ENCODE measurements at places on chromosomes 2 and 18.
A peak's percentile ranks its signal among the peaks of the same experiment; 100 is the strongest.

GRCh38 chr2:191441496-191442214 is 196.5 kb downstream of the MYO1B start:
- no peak for DNase-seq

GRCh38 chr2:160735696-160736095 is 242.1 kb upstream of the RBMS1 start:
- DNase-seq: no peak

- DNase-seq: no peak
Measured at GRCh38 chr2:176424746-176425145, 155.5 kb downstream of the MTX2 start.

GRCh38 chr2:216606551-216607276 is 26.5 kb upstream of the IGFBP2 start:
- peak; percentile 50 for DNase-seq

DNA sequence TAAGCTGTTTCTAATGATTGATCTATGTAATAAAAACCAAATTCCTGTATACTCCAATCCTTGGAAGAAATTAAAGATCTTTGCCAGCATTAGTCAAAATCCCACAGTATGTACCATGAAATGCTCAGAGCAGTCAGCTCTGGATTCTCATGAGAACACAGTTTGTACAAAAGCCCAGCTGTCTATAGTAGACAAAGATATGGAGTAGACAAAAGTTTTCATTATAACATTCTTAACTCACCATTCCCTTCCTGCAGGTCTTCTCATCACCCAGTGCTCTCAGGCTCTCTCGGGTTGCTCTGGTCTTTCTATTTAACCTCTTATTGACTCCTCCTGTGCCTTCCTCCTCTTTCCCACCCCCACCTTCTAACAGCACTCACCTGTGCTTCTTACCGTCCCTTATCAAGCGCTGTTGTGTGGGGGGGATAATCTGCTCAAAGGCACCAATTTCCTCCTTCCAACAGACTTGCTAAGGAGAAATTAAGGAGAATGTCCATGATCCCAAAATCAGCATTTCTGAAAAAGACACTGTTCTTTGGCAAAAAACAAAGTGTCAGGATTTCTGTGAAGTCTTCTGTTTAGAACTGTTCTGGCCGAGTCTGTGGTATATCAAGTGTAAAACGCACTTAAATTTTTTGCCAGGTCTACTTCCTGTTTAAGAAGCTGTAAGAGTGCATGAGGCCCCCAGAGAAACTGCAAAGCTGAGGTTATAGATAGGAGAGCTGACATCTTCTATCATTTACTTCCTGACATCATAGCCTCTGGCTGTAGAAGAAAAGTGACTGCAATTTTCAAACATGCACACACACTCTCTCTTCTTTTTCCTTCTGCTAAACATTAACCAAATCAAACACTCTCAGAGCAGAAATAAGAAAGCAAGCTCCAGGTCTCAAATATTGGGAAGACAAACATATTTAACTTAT is 144.1 kb downstream of the EVA1A start:
- DNase-seq: no peak

- no peak for DNase-seq
Measured at GRCh38 chr2:47658646-47659320, 124.2 kb upstream of the MSH6 start.

- no peak for DNase-seq
Measured at GRCh38 chr18:36128530-36128870, 640 bp downstream of the SLC39A6 start.

DNA sequence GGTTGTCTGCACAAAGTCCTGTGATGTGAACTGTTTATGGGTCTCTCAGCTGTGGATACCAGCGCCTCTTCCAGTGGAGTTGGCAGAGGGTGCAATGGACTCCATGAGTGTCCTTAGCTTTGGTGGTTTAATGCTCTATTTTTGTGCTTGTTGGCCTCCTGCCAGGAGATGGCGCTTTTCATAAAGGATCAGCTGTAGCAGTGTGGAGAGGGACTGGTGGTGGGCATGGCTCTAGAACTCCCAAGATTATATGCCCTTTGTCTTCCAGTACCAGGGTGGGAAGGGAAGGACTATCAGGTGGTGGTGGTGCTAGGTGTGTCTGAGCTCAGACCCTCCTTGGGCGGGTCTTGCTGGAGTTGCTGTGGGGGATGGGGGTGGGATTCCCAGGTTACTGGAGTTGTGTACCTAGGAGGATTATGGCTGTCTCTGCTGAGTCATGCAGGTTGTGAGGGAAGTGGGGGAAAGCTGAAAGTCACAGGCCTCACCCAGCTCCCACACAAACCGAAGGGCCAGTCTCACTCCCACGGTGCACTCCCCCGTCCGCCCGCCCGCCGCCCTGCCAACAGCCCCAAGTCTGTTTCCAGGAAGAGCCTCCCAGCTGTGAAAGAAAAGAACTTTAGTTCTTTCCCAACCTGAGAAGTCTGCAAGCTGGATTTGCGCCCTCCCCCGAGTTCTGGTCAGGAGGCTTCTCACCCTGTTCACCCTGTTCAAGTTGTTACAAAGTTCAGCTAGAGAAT is 108.1 kb downstream of the MARCO start:
- no peak for DNase-seq

GRCh38 chr2:47039489-47039870 is 115.6 kb downstream of the STPG4 start:
- DNase-seq: no peak

DNA sequence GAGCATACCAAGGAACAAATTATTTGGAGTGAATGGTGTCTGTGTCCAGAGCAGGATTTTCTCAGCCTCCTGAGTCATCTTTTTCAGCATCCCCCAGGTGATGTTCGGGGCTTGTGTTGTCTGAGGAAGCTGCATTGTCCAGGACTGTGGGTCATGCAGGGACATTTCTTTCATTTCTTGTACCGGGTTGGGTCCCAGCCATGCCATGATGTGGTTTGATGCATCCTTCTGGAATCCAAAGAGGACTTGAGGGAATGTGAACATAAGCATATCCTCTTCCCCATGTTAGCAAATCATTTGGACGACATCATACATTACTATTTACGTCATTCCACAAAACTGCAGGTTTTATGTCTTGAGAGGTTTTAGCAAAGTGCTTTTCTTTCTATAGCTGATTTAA is 797.8 kb downstream of the CCDC85A start:
- DNase-seq: no peak

DNA sequence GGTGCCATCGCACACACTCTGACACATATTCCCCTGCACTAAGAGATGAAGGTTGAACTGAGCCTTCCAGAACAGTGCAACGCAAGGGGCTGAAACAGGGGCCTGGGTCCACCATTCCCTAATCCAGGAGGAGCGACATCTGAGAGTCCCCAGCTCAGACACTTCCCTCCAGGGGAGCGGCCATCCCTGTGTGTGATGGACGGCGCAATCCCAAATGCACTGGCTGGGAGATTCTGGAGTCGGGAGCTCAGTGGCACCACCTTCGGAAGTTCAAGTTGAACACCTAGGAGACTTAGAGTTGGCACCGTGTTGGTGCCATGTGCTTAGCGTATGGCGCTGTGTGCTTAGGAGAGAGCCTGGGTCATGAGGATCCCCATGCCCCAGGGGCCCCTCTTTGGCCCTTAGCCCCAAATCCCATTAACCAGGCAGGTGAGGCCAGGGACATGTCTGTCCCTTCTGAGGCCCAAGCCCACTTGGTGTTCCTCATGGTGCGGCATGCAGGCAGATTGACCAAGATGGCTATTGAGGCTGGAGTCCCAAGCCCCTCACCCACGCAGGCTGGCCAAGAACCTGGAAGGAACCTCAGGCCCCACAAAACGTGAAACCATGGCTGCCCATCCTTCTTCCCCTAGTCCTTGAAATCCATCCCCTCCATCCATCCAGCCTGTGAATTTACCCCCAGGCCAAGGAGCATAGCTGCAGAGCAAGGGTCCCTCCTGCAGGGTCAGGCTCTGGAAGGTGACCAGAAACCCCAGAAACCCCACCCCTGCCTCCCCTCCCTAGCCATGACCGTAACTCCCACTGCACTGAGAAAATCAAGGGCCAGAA is 114.1 kb upstream of the OTOS start:
- no peak for DNase-seq

DNA sequence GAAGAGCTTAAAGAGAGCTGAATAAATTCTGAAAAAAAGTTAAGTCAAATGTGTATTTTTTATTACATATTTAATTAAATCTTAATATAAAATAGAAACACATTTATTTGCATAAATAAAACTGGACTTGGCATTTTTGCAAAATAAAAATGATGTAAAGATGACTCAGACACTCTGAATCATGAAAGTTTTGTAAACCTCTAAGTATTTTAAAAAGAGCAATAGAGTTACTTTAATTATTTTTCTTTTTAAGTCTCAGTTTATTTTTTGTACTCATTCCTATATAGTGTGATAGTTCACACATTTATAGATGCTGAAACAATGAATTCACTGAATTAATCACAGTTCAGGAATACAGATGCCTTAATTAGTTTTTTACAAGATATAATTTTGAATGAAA is 109.9 kb upstream of the DTNA start:
- DNase-seq: no peak

DNA sequence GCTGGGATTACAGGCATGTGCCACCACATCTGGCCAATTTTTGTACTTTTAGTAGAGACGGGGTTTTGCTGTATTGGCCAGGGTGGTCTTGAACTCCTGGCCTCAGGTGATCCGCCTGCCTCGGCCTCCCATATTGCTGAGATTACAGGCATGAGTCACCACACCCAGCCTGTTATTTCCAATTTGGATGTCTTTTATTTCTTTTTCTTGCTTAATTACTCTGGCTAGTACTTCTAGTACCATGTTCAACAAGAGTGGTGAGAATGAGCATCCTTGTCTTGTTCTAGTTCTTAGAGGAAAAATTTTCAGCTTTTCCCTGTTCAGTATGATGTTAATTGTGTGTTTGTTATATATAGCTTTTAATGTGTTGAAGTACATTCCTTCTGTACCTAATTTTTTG is 23.4 kb downstream of the CCDC138 start:
- no peak for DNase-seq

DNA sequence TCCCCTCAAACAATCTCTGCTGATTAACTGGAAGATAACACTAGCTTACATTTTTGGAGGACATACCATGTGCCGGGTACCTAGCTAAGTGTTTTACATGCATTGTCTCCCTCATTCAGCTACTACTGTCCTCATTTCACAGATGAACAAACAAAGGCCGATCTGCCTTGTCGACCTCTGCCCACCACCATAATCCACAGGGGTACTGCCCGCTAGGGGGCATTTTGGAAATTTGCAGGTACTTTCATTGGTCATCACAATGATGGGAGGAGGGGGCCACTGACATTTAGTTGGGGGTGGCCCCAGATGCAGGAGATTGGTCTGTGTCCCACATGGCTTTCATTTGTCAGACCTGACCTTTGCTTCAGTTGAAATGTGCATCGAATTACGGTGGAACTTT is 3.9 kb upstream of the TMEM163 start:
- no peak for DNase-seq

- no peak for DNase-seq
Measured at GRCh38 chr2:36294316-36294721, 61.3 kb upstream of the CRIM1 start.

DNA sequence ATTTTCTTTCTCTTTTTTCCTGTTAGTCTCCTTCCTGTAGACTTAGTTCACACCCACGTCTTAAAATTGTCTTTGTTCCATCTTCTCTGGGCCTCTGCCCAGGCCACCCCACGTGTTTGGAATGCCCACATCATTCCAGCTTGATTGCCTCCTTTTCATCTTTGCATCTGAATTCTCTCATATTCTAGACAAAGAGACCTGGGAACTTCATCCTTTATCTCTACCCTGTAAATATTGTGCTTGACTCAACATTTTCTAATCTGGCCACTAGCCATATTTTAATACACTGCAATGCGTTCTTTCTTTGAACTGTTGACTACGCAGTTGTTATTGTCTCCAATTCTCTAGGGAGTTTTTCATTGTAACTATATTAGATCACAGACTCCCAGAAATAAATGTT is 187.5 kb upstream of the NRXN1 start:
- DNase-seq: no peak

DNA sequence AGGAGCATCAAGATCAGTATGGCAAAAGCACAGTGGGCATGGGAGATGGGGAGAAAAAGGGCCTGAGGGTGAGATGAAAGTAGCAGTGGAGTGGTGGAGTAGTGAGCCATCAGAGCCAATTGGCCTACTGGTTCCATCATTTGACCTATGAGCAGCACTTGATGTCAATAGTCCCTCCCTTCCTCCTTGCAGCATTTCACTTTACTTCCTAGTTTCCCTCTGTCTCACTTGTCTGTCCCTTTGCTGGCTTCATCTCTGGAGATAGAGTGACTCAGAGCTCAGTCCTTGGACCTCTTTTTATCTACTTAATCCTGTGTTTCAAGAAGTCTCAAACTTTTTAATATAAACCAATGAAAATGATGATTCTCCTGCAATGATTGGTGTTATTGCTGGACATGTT is 32.1 kb downstream of the FBXO48 start:
- DNase-seq: no peak

- DNase-seq: no peak
Measured at GRCh38 chr2:134143568-134143967, 110.3 kb upstream of the MGAT5 start.

DNA sequence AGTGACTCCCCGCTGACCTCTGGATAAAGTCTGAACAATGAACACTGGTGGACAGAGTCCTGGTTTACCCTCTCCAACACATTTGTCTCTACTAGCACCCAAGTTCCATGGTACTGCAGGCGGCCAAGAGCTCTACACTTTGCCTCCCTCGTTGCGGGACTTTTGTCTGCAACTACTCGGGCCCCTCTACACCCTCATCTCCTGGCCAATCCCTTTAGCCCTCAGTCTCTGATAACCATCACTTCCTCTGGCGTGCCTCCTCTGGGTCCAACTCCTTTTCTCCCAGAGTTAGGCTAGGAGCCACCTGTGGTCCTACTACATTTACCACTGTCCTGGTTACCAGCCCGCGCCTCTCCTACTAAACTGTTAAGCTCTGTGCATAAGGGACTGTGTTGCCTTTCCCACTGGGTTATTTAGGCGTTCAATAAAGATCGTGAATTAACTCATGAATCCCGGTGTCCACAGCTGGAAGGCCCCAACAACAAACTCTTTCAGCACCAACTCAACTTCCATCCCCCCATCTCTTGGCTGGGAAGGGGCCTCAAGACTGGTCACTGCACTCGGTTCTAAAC is 757 bp downstream of the HDHD2 start:
- DNase-seq: no peak

DNA sequence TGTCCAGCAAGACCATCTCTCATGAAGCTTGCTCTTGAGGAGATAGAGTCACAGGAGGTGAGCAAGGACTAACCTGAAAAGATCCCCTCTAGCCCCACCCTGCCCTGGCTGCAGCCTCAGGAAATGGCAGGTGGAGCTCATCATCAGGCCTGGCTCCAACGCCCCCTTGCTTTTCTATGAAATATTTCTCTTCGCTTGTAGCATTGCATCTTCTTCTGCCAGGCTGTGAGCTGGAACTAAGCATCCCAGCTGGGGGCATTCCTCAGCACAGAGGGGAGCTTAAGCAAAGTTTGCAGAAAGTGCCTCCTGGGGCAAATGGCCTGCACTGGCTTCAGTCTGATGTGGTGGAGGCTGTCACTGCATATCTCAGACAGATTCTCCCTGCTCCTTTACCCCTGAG is 90.1 kb upstream of the LGALSL start:
- DNase-seq: no peak

GRCh38 chr2:65856928-65857327 is 424.5 kb upstream of the SPRED2 start:
- DNase-seq: no peak

All from stimulated activated CD4-positive, alpha-beta T cell treated with anti-CD3 and anti-CD28 coated beads, Interleukin-4, amount 100 ng/mL, for 1 hour (primary cell).